ENCODE measurements at places on chromosomes 7 and 10. TPM values are rescaled to one million over a fixed set of nuclear protein-coding genes. Genes with fewer than 3 reads are reported as not detected.
A peak's percentile ranks its signal among the peaks of the same experiment; 100 is the strongest.

The PRF1 gene
- total RNA-seq = 0.26 TPM

The XRCC2 gene
- total RNA-seq = 7.7 TPM

The FAM149B1 gene
- 31.5 TPM for total RNA-seq

The NRCAM gene
- total RNA-seq = not detected

The STMP1 gene
- total RNA-seq = 30.4 TPM

The OR2A1 gene
- not detected for total RNA-seq

The RADIL gene
- not detected for total RNA-seq

The WNT8B gene
- total RNA-seq = not detected

GRCh38 chr7:106203473-106203872 is 81.3 kb downstream of the NAMPT start:
- no peak overlapping the region for H3K4me3 ChIP-seq
- no peak overlapping the region for H3K27ac ChIP-seq
- DNase-seq = no peak
- H3K4me1 ChIP-seq = peaks cover 7% of the 10 kb centered on the region
- no peaks in the 10 kb centered on the region for H3K27me3 ChIP-seq
- H3K36me3 ChIP-seq = no peaks in the 10 kb centered on the region

GRCh38 chr7:138701537-138701923 is 368 bp upstream of the SVOPL start:
- no peak for DNase-seq
- H3K27me3 ChIP-seq = no peaks in the 10 kb centered on the region
- no peak overlapping the region for H3K4me3 ChIP-seq
- H3K4me1 ChIP-seq = no peaks in the 10 kb centered on the region
- H3K36me3 ChIP-seq = no peaks in the 10 kb centered on the region

GRCh38 chr7:102434039-102434486 is 688 bp downstream of the ORAI2 start:
- no peak overlapping the region for H3K27ac ChIP-seq
- H3K4me1 ChIP-seq = peaks cover 27% of the 10 kb centered on the region
- no peaks in the 10 kb centered on the region for H3K36me3 ChIP-seq
- peak; percentile 46 for DNase-seq

GRCh38 chr7:157674027-157674714 is 337.4 kb downstream of the DNAJB6 start:
- H3K36me3 ChIP-seq = no peaks in the 10 kb centered on the region
- no peak overlapping the region for H3K27ac ChIP-seq
- DNase-seq = no peak
- no peaks in the 10 kb centered on the region for H3K27me3 ChIP-seq
- H3K4me3 ChIP-seq = no peak overlapping the region

DNA sequence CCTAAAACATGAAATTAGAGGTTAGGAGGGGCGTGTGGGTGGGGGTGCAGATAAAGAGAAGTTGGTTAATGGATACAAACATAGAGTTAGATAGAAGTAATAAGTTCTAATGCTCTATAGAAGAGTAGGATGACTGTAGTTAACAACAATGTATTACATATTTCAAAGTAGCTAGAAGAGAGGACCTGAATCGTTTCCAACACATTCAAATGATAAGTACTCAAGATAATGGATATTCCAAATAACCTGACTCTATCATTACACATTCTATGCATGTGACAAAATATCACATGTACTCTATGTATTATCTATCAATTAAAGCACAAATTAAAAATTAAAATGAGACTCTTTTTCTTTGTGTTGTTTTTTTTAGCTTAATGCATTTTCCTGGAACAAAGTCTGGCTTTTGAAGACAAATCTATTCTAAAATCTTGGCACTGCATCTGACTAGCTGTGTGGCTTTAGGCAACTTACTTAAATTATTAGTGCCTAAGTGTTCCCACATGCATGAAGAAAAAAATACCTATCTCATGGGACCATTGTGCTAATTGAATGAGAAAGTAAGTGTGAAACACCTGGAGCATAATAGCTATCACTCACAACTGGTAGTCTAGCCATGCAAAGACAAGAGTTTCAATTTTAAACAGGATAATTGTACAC is 75.7 kb downstream of the SEMA3C start:
- no peak for DNase-seq
- H3K4me3 ChIP-seq = no peak overlapping the region
- no peaks in the 10 kb centered on the region for H3K36me3 ChIP-seq
- H3K27ac ChIP-seq = no peak overlapping the region
- H3K4me1 ChIP-seq = no peaks in the 10 kb centered on the region

- no peak overlapping the region for H3K4me3 ChIP-seq
- H3K27ac ChIP-seq = no peak overlapping the region
- H3K4me1 ChIP-seq = no peaks in the 10 kb centered on the region
- H3K36me3 ChIP-seq = no peaks in the 10 kb centered on the region
- H3K27me3 ChIP-seq = no peaks in the 10 kb centered on the region
These were observed 362.7 kb upstream of the VSTM2A start for GRCh38 chr7:54179321-54180029.

- no peak for DNase-seq
- no peaks in the 10 kb centered on the region for H3K36me3 ChIP-seq
- no peak overlapping the region for H3K27ac ChIP-seq
- no peak overlapping the region for H3K4me3 ChIP-seq
These were observed 326.1 kb downstream of the GALNT17 start for GRCh38 chr7:71457846-71458590.

- H3K4me3 ChIP-seq = no peak overlapping the region
- no peaks in the 10 kb centered on the region for H3K36me3 ChIP-seq
- no peak overlapping the region for H3K27ac ChIP-seq
These were observed 125.1 kb upstream of the KCTD7 start for GRCh38 chr7:66503551-66504031.

DNA sequence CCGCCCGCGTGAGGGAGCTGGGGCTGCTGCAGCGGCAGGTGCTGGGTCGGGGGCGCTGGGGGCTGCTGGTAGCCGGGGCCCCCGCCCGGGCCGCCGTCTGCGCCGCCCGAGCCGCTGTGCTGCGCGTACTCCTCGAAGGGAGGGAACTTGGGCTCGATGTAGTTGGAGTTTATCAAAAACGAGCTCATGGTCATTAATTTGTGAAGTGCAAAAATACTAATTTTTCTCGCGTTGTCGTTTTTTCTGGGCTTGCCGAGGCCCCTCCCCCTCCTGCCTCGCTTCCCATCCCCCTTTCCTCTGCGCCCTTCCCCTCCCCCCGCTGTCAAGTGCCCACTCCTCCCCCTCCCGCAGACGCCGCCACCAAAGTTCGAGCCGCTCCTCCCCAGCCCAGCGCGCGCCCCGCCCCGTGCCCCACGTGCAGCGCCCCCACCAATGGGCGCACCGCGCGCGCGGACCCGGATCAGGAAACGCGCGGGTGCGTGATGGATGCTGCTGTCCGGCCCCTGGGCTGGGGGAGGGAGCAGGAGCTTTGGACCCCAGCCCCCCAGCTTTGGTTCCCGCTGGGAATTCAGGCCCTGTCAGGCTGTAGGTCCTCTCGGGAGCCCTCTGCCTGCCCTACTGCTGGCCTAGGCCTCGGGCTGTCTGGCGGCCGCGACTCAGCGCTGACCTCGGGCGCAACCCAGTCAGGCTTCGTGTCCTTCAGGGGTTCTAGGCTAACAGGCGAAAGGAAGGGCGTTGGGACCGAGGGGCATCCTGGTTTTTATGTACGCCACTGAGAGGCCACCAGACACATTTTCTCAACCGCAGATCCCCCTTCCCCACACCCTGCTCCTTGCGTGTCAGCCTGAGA is at the start of gene HOXA4:
Gene HOXA4, minus strand, starts transcription at position 218 of the 850 bp plus-strand sequence. Its CDS starts 24 bp downstream, at position 194.
- peaks cover 9% of the 10 kb centered on the region for H3K4me1 ChIP-seq
- H3K27ac ChIP-seq = no peak within 1 kb of the TSS
- no peaks in the 10 kb centered on the region for H3K36me3 ChIP-seq
- H3K27me3 ChIP-seq = no peaks in the 10 kb centered on the region
- no peak within 1 kb of the TSS for H3K4me3 ChIP-seq

GRCh38 chr10:12466704-12467305 is 117.5 kb downstream of the CAMK1D start:
- no peaks in the 10 kb centered on the region for H3K27me3 ChIP-seq
- DNase-seq = no peak
- H3K36me3 ChIP-seq = no peaks in the 10 kb centered on the region

DNA sequence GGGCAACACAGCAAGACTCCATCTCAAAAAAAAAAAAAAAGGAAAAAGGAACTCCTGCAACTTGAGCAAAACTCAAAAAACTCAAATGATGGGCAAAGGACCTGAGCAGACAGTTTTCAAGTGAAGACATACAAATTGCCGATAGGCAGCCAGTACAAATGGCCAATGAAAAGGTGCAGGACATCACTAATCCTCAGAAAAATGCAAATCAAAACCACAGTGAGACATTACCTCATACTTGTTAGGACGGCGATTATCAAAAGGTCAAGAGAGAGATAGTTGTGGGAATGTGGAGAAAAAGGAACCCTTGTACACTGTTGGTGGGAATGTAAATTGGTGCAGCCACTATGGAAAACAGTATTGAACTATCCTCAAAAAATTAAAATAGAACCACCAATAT is 16.8 kb downstream of the SVOPL start:
- no peak for DNase-seq
- H3K4me3 ChIP-seq = no peak overlapping the region
- H3K27me3 ChIP-seq = no peaks in the 10 kb centered on the region
- no peak overlapping the region for H3K27ac ChIP-seq
- no peaks in the 10 kb centered on the region for H3K4me1 ChIP-seq

DNA sequence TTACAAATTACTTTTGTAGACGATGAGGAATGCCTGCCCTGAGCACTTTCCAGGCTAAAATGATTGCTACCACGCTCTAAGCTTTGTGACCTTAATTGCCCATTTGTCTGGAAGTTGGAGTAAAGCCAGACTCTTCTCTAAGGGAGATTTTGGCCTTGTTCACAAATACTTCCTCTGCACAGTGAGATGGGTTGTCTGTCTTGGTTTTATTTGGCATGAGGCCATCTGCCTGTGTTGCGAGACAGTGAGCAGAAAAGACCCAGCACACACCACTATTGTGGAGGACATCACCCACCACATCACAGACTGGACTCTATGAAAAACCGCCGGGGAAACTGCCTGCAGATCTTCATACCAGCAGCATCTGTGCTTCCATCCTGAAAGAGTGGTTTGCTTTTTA is 138.4 kb downstream of the BICC1 start:
- no peak overlapping the region for H3K4me3 ChIP-seq
- no peaks in the 10 kb centered on the region for H3K4me1 ChIP-seq
- no peaks in the 10 kb centered on the region for H3K27me3 ChIP-seq
- no peaks in the 10 kb centered on the region for H3K36me3 ChIP-seq
- no peak overlapping the region for H3K27ac ChIP-seq

GRCh38 chr7:20395104-20395503 is 64.4 kb downstream of the ITGB8 start:
- H3K27ac ChIP-seq = no peak overlapping the region
- no peaks in the 10 kb centered on the region for H3K4me1 ChIP-seq
- DNase-seq = no peak
- no peaks in the 10 kb centered on the region for H3K36me3 ChIP-seq
- no peak overlapping the region for H3K4me3 ChIP-seq

- H3K4me3 ChIP-seq = no peak overlapping the region
- no peak overlapping the region for H3K27ac ChIP-seq
- H3K4me1 ChIP-seq = no peaks in the 10 kb centered on the region
- no peaks in the 10 kb centered on the region for H3K27me3 ChIP-seq
These were observed 132.4 kb downstream of the TSPAN12 start for GRCh38 chr7:120725376-120726039.

Data from Karpas-422 (cell line).